ENCODE measurements at places on chromosomes 4 and X.

DNA sequence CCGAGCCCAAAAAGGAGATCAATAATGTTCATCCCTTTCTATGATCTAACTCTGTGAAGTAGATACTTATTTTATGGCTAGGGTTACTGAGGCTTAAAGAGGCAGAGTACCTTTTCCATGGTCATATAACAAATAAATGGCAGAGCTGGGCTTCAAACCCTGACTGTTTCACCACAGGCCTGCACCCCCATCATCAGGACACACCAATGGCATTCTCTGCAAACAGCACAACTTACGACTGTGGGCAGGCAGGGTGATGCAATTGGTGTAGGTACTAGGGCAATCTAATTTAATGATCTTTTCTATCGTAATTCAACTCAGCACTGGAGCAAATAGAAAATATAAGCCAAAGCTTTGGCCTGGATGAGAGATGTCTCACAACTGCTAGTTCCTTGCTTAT is 118.8 kb upstream of the CBR4 start:
- DNase-seq: no peak

GRCh38 chrX:41875142-41875541 is 48.2 kb downstream of the CASK start:
- DNase-seq: no peak

DNA sequence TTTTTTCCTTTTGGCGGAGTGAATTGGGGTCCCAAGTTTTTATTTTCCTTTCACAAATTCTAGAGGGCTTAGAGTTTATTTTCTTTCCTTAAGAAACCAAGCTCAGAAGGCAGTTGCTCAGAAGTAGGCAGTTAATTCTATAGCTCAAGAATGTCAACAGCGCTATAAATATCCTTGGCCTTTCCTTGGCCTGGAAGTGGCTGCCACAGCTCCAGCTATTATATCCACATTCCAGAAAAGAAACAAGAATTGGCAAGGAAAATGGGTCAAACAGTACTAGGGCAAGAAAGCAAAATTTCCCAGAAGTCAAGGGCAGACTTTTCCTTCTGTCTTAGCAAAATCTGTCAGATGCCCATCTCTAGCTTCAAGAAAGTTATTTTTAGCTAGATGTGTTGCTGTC is 31.0 kb downstream of the SLC10A6 start:
- DNase-seq: no peak

DNA sequence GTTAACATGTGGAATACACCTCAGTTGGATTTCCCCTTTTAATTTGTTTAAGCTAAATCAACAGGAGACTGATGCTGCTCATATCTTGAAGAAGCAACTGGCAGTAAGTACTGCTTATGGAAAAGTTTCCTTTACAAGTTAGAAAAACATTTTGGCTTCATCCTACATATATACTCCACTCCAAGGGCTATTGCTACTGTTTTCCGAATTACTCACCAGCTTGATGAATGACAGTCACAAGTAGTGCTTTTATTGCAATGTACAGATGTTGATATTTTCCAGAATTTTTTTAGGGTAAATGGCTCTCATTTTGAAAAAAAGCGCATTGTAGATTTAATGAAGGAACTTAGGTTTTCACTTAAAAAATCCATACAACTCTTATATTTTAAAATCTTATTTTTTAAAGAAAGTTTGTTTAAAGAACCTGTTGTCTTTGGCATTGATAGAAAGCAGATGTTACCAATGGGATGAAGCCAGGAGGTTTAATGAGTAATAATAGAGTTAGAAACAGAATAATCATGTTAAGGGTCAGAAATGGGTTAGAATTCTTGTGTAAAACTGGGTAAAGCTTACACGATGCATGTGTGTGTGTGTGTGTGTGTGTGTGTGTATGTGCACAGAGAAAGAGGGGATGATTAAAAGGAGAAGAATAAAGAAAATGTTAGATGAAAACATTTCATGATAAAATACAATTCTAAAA is 272.9 kb downstream of the CFAP299 start:
- DNase-seq: no peak

DNA sequence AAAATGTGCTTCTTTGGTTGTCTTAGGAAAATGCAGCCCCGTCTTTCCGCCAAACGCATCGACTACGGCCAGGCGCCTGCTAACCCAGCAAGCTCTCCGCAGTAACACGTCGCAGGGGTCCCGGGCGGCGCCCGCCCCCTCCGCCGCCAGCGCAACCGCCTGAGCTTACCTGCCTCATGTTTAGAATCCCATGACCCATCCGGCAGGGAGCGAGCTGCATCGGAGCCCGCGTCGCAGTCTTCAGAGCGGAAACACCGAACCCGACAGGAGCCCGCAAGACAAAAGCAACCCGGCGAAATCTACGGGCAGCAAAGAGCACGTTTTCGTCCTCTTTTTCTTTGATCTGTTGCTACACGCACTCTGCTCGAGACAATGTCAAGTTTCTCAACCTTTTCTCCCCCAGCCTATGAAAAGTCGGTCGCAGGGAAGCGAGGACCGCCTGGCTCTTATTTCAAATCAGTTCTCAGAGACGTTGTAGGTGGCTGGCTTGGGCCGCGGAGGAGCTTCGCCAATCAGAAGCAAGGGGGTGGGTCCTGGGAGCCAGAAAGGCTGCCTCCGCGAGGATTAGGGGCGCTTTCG is at the start of gene MID1:
Gene MID1 (minus strand): TSS at position 465 of the 579 bp plus-strand sequence. CDS start 53,038 bp downstream, outside the sequence.
- no peak for DNase-seq

- no peak for DNase-seq
Observed at GRCh38 chr4:13710246-13710885, 82.8 kb upstream of the BOD1L1 start.

- no peak for DNase-seq
Observed at GRCh38 chrX:46169808-46170207, 375.4 kb downstream of the ZNF674 start.

- DNase-seq: no peak
Observed at GRCh38 chrX:14672611-14673172, 143.4 kb downstream of the GLRA2 start.

DNA sequence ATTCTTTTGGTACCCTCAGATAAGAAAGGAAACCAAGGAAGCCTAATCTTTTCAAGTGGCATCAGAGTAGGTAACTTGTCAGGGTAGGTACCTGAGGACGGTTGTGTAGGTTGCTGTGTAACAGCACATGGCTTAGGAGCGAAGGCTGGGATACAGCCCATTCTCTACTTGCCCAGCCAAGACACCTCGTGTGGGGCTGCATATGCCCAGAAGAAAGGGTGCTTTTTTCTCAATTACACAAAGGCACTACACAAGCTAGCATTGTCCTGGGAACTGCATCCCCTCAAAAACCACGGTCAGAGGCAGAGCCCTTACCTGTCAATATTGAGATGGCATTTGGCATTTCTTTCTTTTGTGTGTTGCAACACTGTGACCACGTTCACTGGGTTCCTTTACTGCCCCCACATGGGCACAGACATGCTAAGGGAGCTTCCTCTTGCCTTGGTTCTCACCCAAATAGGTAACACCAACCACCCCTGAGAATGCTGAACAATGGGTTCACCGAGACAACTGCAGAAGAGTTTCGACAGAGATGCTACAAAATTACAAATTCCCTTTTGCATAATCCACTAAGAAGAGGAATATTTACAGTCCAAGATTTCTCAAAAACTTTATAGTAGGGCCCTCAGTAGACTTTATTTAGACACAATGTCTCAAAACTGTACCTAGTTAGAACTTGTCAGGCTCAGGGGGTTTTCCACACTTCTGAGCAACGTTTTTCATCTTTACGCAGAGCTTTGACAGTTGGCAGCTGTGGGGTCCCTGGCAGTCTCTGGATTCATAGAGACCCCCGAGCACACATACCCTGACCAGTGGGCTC is 35.8 kb upstream of the TNIP3 start:
- peak; percentile 40 for DNase-seq

DNA sequence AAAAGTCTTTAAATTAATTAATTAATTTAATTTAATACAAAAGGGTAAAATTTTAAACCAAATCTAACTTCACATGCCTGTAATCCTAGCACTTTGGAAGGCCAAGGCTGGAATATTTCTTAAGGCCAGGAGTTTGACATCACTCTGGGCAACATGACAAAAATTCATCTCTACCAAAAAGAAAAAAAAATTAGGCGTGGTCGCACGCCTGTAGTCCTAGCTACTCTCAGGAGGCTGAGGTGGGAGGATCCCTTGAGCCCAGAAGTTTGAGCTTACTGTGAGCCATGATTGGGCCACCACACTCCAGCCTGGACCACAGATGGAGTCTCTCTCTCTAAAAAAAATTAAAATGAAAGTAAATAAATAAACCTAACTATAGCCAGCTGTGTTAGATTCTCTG is 39.2 kb upstream of the ANTXR2 start:
- DNase-seq: no peak

GRCh38 chrX:119231936-119232445 is 4.1 kb upstream of the PGRMC1 start:
- no peak for DNase-seq

- no peak for DNase-seq
Observed at GRCh38 chrX:125295337-125295736, 24.3 kb upstream of the TEX13C start.

- no peak for DNase-seq
Observed at GRCh38 chr4:40333921-40334352, 1.2 kb upstream of the CHRNA9 start.

DNA sequence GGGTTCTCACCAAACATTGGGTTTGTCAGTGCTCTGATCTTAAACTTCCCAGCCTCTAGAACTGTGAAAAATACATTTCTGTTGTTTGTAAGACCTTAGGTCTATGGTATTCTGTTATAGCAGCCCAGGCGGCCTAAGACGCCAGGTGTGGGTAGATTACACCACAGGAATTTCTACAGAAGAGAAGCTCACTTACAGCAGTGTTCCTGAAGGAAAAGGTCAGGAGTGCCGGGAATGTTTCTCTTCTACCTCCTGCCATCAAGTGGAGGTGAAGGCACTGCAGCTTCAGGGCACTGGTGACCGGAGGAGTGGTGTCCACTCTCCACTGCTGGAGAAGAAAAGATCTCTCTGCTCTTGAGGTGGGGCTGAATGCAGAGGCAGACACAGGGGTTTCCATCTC is 45.7 kb downstream of the FHDC1 start:
- no peak for DNase-seq

- no peak for DNase-seq
Observed at GRCh38 chr4:88320224-88320779, 35.9 kb upstream of the PPM1K start.

GRCh38 chrX:130878350-130879341 is 24.4 kb downstream of the ENOX2 start:
- DNase-seq: no peak

DNA sequence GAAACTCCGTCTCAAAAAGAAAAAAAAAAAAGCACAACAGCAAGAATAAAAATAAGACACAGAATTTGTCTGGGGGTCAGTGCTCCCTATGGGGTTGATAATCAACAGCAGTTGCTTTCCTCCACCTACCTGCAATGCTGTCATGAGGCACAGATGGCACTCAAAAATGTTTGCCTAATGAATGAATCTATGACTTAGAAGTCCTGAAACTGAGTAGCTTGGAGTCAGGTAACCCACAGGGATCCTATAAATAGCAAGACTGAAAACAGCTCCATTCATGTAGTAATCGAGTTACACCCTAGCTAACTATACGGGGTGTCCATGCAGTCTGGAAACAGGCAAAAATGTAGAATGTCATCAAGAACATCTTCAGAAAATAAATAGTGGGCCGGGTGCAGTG is 19.8 kb upstream of the DDX3X start:
- DNase-seq: no peak

DNA sequence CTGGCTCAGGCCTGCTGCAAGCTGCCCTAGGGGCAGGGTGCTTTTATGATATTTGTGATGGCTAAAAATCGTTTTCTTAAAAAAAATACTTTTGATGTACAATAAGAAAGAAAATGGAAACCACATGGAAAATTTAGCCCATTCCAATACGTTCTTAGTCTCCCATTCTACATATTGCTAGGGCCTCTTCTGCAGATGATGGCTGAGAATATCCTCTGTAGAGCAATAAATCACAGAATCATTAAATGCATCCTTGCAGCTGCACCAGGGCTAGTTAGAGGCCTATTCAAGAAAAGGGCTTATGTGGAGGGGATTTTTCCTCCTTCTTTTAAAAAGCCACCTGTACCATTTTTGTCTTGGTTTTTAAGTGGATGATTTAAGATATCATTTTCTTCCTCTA is 97.6 kb upstream of the C1GALT1C1 start:
- no peak for DNase-seq

GRCh38 chrX:19347916-19348315 is 4.2 kb downstream of the PDHA1 start:
- no peak for DNase-seq

- no peak for DNase-seq
Observed at GRCh38 chrX:76172325-76172893, 453 bp upstream of the PBDC1 start.

DNA sequence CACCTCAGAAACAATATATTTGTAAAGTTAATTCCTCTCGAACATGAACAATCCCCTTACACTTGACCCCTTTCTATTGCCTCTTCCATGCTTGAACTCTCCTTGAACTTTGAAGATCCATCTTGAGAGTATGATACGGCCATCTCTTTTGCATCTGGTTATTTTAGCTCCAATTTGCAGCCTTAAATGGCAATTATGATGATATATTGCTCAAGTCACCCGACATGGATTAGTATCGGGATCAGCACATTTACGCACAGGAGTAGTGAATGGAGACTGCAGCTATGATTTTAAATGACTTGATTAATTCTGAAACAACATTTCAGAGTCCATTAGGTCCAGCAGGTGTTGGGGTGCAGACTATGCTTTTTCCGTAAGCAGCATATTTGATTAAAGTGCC is 143.8 kb upstream of the PAQR3 start:
- DNase-seq: no peak

DNA sequence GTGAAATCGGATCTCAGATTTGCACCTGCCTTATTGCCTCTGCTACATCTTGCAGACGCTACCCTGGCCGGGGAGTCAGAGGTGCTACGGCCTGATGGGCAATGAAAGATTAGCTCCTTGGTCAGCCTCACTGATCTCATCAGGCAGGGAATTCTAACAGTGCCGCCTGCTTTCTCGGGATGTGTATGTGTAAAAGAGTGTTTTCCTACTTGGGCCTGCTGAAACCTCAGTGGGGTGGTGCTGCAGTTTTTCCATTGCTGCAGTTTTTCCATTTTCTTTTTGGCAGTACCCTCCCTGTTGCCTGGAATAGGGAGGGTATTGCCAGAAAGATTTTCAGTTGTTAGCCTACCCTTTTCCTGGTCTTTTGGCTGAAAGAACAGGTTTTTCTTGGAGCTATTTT is 117.5 kb downstream of the CDKL5 start:
- no peak for DNase-seq

DNA sequence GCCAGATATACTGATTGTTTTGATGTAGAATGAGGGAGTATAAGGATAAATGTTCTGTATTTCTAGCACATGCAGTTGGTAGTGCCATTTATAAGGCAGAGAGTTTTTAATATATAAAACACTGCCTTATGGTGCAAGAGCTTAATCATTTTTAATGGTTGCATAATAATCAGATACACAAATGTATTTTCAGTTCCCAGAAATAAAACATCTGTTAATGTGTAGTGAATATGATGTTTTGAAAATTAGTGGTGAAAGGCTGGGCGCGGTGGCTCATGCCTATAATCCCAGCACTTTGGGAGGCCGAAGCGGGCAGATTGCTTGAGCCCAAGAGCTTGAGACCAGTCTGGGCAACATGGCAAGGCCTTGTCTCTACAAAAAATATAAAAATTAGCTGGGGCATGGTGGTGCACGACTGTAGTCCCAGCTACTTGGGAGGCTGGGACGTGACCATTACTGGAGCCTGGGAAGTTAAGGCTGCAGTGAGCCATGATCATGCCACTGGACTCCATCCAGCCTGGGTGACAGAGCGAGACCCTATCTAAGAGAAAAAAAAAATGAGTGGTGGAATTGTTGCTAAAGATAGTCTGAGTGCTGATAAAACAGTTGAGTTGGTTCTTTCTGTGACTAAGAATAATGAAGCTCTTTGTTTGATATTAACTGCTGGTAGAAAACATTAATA is 29.3 kb downstream of the CLCN3 start:
- DNase-seq: no peak

All from CD4-positive, alpha-beta T cell treated with Interleukin-1 beta for 1 hour (primary cell).